Activated CD8-positive, alpha-beta memory T cell treated with anti-CD3 and anti-CD28 coated beads, Interleukin-2, amount 50 U/mL, for 48 hours (primary cell): ENCODE measurements at places on chromosomes 3 and 15.

GRCh38 chr3:192801985-192802384, 74.6 kb upstream of the FGF12 start:
- DNase-seq: no peak

GRCh38 chr15:38299216-38299615, 46.6 kb downstream of the SPRED1 start:
- no peak for DNase-seq

- no peak for DNase-seq
These were observed 75.9 kb upstream of the FGF12 start for GRCh38 chr3:192802957-192803899.

DNA sequence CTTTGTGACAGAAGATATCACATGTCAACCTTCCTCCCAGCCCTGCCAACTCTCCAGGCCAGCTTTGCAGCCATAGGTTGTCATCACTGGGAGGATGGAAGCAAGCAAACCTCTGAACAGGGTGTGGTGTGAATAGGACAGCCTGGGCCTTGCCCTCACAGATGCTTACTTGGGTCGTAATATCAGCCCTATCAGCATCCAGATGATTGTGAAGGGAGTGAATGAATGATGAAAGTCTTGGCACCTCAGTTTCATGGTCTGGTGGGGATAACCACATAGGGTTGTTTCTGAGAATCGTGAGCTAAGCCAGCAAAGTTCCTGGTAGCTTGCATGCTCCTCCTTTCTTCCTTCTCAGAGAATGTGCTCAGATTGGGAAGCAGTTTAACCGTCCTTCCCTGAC, 55.1 kb upstream of the POLR2M start:
- DNase-seq: no peak

DNA sequence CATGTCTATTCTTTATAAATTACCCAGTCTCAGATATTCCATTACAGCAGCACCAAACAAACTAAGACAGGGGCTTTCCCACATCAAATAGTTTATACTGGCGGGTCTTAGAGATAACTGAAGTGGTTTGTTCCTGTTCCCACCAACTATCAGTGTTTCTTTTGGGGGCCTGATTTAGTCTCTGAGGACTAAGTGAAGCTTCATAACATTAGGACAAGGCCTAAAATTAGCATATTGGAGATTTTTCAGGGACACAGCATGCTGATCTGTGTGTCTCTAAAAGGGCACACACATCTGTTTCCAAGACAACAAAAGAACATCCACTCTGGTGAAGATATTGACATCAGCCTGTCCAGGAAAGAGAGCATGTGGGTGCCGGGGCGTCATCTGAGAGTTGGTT, 72.6 kb upstream of the SEMA6D start:
- DNase-seq: no peak

GRCh38 chr3:14413381-14414071, 11.1 kb downstream of the SLC6A6 start:
- DNase-seq: no peak
